NCI-H526 (cell line): ENCODE measurements at places on chromosomes 7 and 10.

DNA sequence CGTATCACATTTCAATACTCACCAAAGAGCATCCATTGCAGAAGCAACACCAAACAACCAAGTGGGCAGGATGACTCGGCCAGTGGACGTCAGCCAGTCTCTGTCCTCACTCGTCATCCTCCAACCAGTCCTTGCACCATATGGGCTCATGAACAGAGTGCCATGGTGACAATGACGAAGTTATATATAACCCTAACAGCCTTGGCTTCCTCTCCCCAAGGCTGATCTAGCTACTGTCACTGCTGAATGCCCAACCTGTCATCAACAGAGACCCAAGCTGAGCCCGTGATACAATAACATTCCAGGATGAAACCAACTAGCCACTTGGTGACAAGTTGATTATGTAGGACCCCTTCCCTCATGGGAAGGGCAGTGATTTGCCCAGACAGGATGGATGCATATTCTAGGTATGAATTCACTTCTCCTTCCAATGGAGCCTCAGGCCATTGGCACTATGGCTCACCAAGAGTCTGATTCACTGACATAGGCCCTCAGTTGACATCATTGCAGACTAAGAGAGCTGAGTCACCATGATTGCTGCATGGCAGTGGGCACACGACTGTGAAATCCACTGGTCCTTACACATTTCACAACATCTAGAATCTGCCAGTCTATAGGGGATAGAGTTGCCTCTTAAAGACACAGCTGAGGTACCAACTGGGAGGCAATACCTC is 26.3 kb upstream of the PPIF start:
- no peak for DNase-seq

GRCh38 chr7:20193873-20194272 is 23.3 kb downstream of the MACC1 start:
- DNase-seq: no peak

DNA sequence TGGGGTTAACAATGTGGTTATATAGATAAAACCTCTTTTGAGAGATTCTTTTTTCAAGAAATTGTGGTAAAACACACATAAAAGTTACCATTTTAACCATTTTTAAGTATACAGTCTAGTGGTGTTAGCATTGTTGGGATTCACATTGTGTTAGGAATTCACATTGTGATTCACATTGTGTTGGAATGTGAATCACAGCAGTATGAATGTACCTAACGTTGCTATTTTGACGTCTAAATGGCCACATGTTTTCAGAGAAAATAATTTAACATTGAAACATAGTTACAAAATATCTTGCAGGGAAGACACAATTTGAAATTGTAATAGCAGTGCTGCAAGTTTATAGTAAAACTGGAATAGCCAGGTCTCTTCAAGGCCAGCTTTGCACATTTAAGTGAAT is 129.0 kb downstream of the BICC1 start:
- no peak for DNase-seq

- DNase-seq: no peak
Observed at GRCh38 chr10:77588886-77589285, 48.7 kb downstream of the KCNMA1 start.

GRCh38 chr10:31759124-31759798 is 169.4 kb downstream of the ARHGAP12 start:
- DNase-seq: no peak

DNA sequence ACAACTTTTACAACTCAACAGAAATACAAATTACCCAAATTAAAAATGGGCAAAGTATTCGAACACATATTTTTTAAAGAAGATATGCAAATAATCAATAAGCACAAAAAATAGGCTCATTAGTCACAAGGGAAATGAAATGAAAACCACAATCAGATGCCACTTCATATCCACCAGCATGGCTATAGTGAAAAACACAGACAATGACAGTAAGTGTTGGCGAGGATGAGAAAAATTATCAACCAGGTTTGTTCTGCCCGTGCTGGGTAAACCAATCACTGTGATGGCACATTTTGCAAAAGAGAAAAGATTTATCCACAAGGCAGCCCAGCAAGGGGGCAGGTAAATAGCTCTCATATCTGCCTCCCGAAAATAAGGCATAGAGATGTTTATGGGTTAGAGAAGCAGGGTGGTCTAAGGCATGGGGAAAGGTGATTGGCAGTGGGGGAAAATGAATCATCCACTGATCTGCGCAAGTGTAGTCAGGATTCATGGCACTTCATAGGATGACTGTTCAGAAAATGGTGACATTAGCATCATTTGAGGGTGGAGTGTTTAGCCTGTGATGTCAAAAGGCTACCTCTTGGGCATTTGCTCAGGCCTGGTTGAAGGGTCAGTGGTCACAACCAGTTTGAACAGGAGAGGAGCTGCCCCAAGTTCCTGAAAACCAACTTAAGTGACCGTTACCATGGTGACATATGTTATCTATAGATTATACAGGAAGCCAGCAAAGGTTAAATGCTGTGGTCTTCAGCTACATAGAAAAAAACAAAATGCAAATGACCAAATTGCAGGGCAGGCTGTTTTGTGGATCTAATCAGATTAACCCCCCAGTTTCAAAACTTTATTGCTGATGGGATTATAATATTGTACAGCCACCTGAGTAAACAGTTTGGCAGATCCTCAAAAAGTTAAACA is 8.0 kb upstream of the CFAP70 start:
- DNase-seq: no peak

DNA sequence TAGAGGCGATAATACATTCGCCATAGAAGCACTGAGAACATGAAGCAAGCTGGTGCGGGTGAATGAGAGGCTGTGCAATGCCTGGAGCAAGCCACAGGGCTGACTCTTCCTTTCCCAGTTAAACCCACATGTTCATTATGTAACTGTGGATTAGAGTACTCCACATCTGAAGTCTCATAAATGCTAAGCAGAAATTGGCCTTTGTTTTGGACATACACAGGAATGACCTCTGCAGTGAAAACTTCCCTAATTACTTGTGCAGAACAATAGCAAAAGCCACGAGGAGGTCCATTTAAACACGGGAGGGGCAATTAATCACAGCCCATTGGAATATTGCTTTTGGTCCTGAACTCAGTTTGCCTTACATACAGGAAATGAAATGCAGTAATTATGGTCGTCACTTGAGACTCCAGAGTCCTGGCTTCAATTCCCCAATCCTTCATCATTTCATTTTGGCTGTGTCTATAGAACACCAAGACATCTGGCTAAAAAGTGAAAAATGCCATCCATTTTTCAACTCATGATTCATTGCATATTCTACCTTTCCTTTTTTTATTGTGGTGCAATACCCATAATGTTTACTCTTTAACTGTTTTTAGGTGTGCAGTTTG is 78.7 kb upstream of the CXCL12 start:
- DNase-seq: no peak

DNA sequence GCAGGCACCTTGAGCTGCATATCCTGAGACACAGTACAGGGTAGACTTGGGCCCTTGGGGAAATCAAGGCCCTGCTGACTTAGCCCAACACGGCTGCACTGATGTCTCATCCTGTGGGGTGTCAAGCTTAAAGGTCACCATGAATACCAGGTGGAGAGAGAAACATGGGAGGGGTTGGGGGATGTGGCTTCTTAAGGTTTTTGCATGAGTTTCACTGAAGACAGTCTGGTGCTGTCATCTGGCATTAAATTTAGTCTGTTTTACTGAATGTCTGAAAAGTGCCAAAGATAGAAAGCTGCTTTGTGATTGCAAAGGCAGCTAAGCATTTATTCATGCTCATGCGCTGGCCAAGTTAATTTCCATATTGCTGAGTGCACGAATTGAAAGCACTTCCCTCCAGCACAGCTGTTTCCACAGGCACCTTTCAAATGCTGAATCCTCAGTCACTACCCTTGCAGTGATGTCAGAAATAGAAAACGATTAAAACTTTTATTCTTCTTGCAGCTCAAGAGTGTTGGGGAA is 102.1 kb downstream of the OSBPL3 start:
- DNase-seq: peak; percentile 24
